ENCODE measurements at places on chromosomes 3 and 15.
A peak's percentile ranks its signal among the peaks of the same experiment; 100 is the strongest.

GRCh38 chr3:149902498-149903139 is 68.1 kb downstream of the PFN2 start:
- DNase-seq, result no peak

GRCh38 chr3:101217472-101218245 is 102.7 kb downstream of the IMPG2 start:
- no peak for DNase-seq

- no peak for DNase-seq
These were observed 603.6 kb downstream of the PLOD2 start for GRCh38 chr3:145557405-145557804.

GRCh38 chr3:55567615-55568014 is 80.5 kb upstream of the WNT5A start:
- DNase-seq, result no peak

DNA sequence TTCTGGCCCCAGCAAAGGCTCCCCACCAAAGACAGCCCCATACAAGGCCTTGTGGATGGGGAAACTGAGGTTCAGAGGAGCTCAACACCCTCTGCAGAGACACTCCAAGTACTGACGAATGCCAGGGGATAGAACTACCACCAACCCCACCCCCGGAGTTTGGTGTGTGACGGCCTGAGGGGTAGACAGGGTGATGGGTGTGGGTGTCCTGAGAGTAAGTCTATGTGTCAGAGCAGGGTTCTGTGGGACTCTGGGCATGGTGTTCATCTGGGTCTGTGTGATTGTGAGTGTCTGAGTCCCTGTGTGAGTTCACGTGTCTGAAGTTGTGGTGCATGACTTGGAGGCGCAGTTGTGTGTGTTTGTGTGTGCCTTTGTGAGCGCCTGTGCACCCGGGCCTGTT is 7.4 kb downstream of the PTH1R start:
- no peak for DNase-seq

GRCh38 chr3:194800002-194800401 is 114.3 kb downstream of the FAM43A start:
- peak; percentile 40 for DNase-seq

DNA sequence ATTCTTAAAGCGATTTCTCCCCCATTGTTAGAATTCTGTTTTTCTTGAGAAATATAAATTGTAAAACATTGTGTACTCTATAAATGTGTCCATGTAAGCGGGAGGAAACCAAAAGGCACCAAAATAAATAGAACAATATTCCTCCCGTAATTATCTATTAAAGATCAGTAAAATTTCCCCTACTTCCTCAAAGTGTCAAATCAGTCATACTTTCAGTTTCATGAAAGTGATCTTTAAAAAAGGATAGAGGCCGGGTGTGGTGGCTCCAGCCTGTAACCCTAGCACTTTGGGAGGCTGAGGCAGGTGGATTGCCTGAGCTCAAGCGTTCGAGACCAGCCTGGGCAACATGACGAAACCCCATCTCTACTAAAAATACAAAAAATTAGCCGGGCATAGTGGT is 278.9 kb downstream of the MECOM start:
- DNase-seq, result no peak

DNA sequence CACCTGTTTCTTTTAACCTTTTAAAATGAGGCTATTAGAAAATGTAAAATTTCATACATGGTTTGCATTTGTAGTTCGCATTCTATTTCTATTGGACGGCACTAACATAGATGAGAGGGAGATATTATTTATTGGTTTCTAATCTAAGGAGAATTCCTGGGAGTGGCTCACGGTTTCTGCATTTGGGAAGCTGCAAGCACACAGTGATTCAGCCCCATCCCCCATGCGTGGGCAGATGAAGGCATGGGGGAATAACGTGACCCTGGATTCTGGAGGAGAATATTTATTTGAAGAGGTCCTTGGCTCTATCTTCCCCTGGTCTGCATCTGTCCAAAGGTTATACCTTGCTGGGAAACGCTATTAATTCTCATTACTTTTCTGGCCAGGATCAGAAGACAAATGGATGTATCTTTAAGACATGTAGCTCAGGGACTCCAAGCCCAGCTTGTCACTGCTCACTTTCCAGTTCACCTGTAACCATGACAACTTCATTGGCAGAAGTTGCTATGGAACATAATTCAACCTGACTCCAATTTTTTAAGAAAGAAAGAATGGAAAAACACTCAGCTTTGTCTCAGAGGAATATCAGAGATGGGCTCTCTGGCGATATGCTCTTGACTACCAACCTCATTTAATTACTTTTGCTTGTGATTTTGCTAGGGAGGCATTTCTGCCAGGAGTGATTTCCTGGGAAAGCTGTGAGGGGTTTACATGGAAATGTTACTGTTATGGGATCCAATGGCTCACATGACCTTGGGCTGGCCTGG is 27.2 kb upstream of the POMGNT2 start:
- no peak for DNase-seq

- DNase-seq, result no peak
These were observed 221.5 kb downstream of the ULK4 start for GRCh38 chr3:41740374-41740886.

DNA sequence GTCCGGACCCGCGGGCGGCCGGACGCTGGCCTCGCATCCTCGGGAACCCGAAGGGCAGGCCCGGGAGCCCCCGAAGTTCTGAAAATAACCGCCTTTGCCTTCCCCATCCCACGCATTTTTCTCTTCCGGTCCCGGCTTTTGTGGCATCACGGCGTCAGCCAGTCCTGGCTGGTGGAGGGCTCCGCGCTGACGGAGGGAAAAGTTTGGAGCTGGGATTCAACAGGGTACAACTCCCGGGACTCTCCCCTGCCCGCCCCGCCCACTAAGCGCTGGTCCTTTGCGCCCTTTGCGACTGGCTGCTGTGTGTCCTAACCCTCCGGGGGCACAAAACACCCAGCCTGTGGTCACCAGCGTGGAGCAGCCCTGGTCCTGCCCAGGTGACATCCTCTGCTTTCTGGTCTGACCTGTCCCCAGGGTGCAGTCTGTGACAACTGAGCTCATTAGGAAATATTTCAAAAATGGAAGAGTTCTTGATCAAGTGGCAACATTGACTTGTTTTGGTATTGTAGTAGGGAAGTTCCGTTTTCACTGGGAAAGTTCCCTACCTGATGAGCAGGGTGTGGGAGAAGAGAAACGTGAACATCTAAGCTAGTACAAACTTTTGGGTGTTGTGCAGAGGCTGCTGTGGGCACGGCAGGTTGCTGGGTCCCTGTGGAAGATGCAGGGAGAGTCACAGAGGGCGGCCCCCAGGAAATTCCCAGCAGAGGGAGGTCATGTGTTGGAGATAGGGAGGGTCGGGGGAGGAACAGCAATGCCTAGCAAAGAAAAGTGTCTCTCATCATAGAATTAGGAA is 775 bp downstream of the ARNT2 start:
- DNase-seq, result no peak

- DNase-seq, result no peak
These were observed 18.7 kb upstream of the BCL2A1 start for GRCh38 chr15:79989682-79990081.

DNA sequence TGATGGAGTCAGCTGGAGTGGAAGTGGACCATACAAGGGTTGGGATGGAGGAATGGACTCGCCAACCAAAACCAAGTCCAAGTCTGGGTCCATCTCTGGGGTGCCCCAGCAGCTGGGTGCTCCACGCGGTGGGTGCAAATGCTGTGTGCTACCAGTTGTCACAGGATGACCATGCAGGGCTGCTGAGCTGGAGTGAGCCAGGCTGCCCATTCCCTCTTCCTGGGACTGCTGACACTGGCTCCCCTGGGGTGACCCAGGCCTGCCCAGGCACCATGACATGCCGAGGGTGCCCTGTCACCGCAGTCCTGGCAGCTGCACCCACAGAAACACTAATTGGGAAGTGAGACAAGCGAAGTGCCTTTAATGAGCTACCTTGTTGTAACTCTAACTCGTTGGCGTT is 140.2 kb downstream of the TPRA1 start:
- DNase-seq, result no peak

GRCh38 chr15:96629511-96629910 is 299.0 kb downstream of the NR2F2 start:
- no peak for DNase-seq

Data from NCI-H774 (cell line).